ENCODE measurements at places on chromosomes 6 and 20.
A peak's percentile ranks its signal among the peaks of the same experiment; 100 is the strongest.

DNA sequence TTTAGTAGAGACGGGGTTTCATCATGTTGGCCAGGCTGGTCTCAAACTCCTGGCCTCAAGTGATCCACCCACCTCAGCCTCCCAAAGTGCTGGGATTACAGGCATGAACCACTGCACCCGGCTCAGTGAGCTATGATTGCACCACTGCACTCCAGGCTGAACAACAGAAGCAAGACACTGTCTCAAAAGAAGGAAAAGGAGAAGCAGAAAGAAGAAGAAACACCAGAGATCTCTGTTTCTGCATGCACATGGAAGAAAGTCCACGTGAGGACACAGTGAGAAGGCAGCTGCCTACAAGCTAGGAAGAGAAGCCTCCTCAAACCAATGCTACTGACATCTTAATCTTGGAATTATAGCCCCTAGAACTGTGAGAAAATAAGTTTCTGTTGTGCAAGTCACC lies 16.0 kb downstream of the ECT2L start:
- DNase-seq, result no peak

DNA sequence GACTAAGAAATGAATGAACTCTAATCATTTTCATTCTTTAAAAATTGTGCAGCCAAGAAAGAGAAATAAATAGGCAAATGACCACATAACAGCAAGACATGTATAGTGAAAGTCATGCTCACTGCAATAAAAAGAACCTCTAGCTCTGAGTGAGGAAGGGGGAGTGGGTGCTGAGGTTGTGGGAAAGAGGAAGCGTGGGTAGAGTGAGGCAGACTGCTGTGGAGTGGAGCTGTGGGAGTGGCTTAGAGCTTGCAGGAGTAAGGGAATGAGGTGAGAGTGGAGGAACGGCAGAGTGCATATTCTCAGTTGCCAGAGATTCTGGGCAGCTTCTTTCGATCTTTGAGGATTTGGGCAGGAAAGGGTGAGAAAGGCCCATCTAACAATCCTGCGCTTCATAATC lies 10.4 kb downstream of the DEFB129 start:
- DNase-seq, result no peak

GRCh38 chr20:44750081-44750805 lies 4.6 kb downstream of the KCNK15 start:
- DNase-seq, result no peak

GRCh38 chr6:39339868-39340550 lies 17.5 kb upstream of the KCNK16 start:
- no peak for DNase-seq

- DNase-seq, result no peak
Measured at GRCh38 chr6:24469811-24470210, 19.6 kb downstream of the GPLD1 start.

GRCh38 chr6:53862662-53863462 lies 68.1 kb downstream of the LRRC1 start:
- no peak for DNase-seq

GRCh38 chr6:33075208-33075567 lies 602 bp upstream of the HLA-DPB1 start:
- DNase-seq, result no peak

GRCh38 chr6:1263039-1263849 lies 48.7 kb upstream of the FOXQ1 start:
- DNase-seq, result no peak

DNA sequence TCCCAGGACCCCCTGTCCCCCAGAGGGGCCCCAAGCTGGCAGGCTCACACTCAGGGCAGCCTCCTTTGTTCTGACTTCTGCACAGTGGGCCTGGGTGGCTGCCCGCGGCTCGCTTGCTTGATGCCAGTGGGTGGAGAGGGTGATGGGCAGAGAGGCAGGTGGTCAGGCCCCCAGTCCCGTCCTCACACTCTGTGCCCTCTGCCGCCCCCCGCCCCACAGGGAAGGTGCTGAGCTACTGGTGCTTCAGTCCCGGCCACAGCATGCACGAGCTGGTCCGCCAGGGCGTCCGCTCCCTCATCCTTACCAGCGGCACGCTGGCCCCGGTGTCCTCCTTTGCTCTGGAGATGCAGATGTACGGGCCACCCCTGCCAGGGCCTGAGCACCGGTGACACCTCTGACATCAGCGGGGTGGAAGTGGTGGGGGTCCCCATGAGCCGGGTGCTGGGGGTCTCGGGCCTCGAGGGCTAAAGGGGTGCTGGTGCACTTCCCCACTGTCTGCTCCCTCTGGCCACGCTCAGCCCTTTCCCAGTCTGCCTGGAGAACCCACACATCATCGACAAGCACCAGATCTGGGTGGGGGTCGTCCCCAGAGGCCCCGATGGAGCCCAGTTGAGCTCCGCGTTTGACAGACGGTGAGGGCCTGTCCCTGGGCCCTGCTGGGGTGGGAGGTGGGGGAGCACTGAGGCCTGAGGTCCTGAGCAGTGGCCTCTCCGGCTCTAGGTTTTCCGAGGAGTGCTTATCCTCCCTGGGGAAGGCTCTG lies 8.9 kb upstream of the TNFRSF6B start:
- no peak for DNase-seq

GRCh38 chr6:3506751-3507383 lies 50.0 kb upstream of the SLC22A23 start:
- no peak for DNase-seq

DNA sequence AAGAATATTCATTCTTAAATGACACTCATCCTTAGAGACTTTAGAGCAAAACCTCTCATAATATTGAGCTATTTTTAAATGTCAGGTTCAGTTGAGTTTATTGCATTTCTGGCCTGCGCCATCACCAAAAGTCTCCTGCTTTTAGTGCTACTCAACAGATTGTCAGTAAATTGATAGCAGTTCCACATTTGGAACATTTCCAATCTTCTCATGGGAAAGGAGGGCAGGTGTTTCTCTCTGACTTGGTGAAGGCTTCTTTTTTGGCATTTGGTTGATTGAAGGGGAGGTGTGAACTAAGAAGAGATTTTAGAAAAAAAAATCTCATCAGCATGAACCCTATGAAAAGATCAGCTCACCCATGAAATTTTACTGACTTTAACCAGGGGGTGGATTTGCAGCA lies 125.9 kb upstream of the INSM1 start:
- no peak for DNase-seq

- no peak for DNase-seq
Measured at GRCh38 chr6:41072836-41073202, at the start of gene NFYA. Gene NFYA, plus strand, starts transcription at chr6:41072974. Its CDS starts 6,116 bp downstream, at chr6:41079090.

DNA sequence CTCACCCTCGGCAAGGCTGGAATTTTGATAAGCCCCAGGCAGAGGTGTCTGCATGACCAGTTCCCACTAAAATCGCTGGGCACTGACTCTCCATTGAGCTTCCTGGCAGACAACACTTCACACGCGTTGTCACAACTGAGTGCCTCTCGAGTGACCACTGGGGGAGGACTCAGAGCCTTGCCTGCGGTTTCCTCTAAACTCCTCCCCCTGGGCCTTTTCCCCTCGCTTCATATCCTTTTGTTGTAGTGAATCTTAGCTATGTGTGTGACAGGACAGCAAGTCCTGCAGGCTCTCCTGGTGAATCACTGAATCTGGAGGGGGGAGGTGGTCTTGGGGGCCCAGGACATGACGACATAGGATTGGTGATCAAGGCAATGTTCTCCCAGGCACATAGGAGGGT lies 670.8 kb downstream of the PRKN start:
- DNase-seq, result no peak

DNA sequence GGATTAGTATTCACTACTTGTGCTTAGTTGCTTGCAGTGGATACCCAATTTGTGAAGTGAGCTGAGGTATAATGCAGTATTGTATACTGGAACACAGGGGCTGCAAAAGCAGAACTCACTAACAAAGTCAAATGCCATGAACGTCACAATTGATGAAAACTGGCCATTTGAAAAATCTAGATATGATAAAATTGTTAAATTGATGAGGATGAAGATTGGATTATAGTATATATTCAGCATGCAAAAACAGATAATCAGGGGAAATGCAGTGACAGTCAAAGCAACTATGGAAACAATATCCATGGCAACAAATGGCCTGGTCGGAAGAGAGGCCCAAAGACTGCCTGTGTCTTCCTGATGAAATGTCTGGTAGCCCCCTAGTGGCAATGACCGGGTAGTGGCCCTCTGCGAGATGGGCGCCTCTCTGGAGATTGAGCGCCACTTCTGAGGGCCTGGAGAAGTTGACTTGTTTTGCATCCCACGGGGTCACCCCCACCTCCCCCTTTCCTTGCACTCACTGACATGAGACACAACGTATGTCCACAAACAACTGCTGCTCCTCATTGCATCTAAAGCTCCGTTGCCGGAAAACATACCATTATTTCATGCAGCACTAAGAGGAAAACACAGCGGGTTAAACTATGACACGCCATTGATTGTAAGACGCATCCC lies 43.6 kb downstream of the C6orf15 start:
- peak; percentile 28 for DNase-seq

DNA sequence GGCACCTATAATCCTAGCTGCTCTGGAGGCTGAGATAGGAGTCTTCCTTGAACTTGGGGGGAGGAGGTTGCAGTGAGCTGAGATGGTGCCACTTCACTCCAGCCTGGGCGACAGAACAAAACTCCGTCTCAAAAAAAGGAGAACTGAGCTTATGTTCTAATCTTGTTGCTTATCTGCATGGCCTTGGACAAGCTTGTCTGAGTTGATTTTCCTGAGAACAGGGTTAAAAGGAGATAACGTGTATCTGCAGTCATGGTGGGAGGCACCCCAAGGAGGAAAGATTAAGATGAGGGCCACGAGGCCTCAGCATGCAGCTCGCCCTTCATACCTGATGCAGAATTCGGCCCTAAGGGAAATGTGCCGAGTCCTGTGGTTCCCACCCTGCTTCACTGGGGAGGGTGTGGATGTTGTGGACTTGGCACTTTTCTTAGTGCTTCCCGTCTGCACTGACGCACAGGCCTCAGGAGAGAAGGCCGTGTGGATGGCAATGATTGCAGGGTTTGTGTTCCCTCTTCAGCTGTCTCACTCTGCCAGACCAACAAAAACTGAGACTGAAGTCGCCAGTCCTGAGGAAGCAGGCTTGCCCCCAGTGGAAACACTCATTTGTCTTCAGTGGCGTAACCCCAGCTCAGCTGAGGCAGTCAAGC lies 56.3 kb downstream of the EZR start:
- DNase-seq, result no peak

DNA sequence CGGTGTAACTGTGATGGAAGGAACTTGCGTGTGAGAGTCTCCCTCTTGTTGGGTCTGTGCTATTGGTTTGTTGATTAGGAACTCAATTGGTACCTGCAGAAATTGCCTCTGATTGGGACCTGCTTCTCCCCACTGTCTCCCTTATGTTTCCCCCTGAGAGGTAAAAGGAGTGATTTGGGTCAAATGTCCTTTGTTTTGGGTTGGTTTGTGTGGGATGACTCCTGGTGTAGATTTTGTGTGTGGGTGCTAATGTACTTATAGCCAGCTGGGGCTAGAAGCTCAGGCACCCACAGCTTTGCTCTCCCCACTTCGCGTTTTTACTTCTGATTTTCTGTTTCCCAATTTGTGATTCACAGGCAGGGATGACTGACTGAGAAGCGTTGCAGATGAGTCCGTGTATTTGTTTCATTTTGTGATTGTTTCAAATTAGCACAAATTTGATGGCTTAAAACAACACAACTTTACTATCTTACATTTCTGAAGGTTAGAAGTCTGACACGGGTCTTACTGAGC lies 79.1 kb downstream of the UTRN start:
- no peak for DNase-seq

DNA sequence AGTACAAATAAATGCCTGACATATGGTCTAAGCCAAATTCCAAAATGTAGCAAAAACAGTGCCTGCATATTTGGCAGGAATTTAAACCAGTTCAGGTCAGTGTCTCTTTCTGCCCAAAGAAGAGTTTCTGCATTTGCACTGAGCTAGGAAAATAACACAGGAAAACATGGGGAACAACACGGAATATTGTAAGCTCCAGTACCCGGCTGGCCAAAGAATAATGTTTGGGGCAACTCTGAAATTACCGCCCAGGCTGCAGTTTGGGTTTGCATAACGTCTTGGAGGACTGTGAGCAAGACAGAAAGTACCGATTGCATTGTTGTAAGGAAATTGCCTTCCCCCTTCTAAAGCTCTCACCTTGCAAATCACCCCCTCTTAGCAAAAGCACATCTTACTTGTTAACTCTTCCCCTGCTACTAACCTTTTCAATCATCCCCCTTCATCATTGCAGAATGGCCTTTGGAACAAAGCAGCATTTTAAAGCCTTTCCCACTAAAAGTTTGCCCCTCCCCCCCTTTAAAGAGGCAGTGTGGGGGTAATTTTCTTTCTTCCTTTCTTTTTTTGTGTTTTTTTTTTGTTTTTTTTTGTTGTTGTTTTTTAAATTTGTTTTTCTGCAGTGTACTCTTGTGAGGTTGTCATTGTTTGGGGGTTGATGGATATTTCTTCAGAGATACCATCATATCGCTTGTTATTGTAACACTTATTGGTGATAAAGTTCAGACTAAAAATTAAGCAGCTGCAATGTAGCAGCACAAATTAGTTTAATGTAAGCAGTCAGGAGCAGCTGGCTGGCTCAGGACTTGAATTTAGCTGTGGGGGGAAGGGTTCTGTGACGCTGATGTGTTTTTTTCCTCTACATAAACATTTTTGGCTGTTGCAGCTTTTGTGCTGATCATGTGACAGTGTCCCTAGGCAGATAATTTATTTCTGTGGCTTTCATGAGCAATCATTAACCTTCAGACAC lies 100.0 kb upstream of the CITED2 start:
- DNase-seq, result no peak

GRCh38 chr6:149529650-149530049 lies 16.2 kb downstream of the PPIL4 start:
- DNase-seq, result no peak

- no peak for DNase-seq
Measured at GRCh38 chr6:151288712-151289398, 49.1 kb downstream of the AKAP12 start.

GRCh38 chr6:121516331-121516730 lies 80.9 kb downstream of the GJA1 start:
- DNase-seq, result no peak

DNA sequence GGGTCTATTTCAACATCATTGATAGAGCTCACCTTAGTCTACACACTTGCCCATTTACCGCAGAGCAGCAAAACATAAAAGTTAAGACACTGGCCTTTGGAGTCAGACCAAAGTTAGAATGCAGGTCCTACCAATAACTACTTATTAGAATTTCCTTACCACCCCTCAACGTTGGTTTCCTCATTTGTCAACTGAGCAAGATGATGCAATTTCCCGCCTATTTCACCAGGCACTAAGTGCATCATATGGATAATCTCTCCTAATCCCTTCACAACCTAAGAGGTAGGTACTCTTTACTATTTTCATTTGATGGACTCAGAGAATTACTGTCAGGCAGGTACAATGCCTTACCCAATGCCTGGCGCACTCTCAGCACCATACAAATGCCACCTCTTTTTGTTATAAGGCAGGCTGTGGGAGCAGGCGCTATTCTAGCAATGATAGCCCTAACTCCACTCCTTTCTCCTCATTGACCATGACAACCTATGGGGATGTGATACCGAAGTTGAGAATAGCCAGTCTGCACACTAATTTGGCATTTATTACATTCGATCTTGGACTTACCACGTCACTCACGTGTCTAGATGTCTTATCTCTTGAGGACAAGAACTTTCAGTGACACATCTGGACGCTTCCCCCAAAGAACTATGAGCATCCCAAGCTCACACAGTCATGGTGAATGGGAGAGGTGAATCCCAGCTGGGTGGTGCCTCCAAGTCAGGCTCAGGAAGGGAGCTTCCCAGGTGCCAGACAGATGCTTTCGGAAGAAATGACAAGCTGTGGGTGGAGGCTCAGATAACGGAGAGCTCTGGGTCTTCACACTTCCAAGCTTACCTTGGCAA lies 128.1 kb upstream of the STMND1 start:
- no peak for DNase-seq

- no peak for DNase-seq
Measured at GRCh38 chr6:141829566-141830360, 303.0 kb upstream of the GJE1 start.

- DNase-seq, result no peak
Measured at GRCh38 chr6:128352366-128352765, 168.0 kb downstream of the PTPRK start.

GRCh38 chr20:23155141-23155590 lies 69.0 kb upstream of the CD93 start:
- no peak for DNase-seq
